Effector memory CD4-positive, alpha-beta T cell (primary cell): ENCODE measurements at places on chromosomes 1 and 21.

DNA sequence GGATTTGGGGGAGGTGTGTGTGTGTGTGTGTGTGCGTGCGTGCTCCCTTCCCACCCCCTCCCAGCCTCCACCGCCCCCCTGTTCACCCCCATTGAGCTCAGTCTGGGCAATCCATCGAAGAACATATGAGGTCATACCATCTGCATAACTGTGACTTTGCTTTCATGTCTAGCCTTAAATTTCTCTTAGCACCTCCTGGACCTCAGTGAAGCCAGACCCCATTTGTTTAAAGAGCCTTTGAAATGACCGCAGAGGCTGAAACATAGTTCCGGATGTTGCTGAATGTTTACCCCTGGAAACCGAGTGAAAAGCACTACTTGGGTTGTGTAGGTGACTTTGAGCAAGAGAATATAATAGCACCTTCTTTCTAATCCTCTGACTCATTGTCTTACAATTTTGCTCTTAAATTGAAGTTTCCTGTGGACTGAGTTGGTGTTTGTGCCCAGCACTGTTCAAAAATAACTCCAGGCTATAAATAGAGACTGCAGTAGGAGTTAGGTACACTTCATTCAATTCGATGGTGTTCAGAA lies 75.4 kb downstream of the UBE4B start:
- DNase-seq = no peak

DNA sequence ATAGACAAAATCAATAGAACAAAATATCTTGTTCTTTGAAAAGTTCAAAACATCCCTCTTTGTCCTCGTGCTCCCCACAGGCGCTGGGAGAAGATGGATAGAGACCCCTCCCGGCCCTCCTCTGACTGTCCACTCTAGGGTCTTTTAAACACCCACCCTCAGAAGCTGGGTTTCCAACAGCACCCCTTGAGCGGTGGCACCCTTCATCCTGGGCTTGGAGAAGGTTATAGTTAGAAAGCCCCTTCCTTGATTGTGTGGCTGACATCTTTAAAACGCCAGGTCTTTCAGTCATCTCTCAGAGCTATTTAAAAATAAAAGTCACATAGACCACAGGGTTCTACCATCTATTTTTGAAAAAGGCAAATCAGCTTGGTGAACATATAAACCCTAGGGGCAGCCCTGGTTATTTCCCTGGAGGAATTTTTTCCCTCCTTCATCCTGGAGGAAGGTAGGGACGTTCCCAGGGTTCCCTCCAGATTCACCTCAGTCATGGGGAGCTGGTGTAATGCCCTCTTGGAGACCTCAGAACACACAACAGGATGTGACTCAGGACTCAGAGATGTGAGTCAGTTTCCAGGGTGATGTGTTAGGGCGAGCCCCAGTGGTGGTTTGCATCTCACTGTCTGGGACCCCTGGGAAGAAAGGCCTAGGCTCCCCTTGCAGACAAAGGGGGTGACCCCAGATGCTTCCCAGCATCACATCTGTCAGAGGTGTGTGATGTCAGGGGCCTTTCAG lies 138.5 kb downstream of the CLIC6 start:
- peak; percentile 71 for DNase-seq

DNA sequence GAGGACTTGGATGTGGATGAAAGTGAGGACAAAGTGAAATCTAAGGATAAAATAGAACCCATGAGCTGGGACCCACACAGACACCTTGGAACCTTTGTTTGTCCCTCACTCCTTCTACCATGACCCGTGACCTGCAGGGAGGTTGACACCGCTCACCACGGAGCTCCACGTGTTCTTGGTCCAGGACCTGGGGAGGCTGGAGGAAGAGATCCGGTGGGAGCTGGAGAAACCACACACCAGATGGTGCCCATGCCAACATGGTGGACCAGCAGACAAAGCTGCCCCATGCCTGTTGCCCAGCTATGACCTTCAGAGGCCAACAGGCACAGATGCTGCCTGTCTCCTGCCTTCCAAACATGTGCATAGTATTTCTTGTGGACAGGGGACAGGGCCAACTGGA lies 721.9 kb downstream of the PTPRU start:
- DNase-seq = no peak

- no peak for DNase-seq
Measured at GRCh38 chr1:117930173-117930447, 571 bp downstream of the WDR3 start.

GRCh38 chr1:34235594-34235993 lies 58.9 kb downstream of the C1orf94 start:
- no peak for DNase-seq

DNA sequence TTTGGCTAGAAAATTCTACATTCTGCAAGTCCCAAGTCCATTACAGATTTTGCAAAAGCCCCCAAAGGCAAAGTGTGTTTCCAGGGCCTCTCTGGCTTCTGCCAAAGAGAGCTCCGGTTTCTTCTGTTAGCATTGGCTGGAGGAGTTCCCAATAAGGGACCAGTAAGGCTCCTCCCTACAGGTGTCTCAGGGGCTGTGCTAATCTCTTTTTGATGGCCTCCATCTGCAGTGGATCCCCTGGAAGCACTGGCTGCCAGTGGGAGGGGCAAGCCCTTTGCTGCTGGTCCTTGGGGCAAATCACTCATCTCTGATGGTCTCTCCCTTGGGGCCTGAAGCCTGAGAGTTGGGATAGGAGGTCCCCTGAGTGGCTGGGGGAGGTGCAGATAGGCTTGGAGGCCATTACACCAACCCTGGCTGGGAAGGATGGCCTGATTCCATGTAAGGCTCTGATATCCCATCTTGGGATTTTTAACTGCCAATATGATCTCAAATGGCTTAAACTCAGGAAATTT lies 89.1 kb upstream of the USP24 start:
- no peak for DNase-seq

DNA sequence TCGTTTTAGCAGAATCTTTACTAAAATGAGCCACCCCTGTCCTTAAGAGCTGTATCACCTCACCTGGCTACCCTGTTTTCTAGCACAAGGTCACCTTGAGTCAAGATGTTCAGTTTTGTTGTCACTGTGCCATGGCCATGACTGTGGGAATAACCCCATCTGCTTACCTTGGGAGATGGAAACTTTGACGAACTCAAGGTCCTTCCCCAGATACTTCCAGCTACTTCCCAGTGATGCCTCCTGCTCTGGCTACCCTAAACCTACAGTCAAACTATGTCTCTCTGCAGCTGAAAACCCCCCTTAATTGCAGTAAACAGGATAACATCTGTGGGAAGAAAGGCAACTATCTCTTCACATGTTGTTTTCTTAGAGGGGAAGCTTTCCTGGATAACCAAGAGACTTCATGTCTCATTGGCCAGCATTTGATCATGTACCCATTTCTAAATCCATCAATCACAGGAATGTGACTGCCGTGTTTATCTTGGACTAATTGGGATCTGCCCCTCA lies 89.5 kb upstream of the C1orf21 start:
- DNase-seq = no peak
